Right cardiac atrium (tissue), 5 donors: ENCODE measurements at places on chromosomes 6 and 20. TPM values are rescaled to one million over a fixed set of nuclear protein-coding genes. Genes with fewer than 3 reads are reported as not detected.

ZBTB24 gene
- 3.5 TPM for total RNA-seq

OR2H1 gene
- not detected for total RNA-seq

ESR1 gene
- 2.5 TPM for total RNA-seq

TBXT gene
- total RNA-seq = not detected

GSTA2 gene
- not detected for total RNA-seq

PCNA gene
- total RNA-seq = 22.4 TPM

ADGB gene
- not detected for total RNA-seq

TMEM170B gene
- 5.5 TPM for total RNA-seq

DTD1 gene
- total RNA-seq = 10.5 TPM

GRIK2 gene
- 10.4 TPM for total RNA-seq

SIRPA gene
- total RNA-seq = 29.0 TPM

TRIM15 gene
- not detected for total RNA-seq

GRCh38 chr6:17098538-17098937 lies 3.3 kb upstream of the STMND1 start:
- DNase-seq = no peak

DNA sequence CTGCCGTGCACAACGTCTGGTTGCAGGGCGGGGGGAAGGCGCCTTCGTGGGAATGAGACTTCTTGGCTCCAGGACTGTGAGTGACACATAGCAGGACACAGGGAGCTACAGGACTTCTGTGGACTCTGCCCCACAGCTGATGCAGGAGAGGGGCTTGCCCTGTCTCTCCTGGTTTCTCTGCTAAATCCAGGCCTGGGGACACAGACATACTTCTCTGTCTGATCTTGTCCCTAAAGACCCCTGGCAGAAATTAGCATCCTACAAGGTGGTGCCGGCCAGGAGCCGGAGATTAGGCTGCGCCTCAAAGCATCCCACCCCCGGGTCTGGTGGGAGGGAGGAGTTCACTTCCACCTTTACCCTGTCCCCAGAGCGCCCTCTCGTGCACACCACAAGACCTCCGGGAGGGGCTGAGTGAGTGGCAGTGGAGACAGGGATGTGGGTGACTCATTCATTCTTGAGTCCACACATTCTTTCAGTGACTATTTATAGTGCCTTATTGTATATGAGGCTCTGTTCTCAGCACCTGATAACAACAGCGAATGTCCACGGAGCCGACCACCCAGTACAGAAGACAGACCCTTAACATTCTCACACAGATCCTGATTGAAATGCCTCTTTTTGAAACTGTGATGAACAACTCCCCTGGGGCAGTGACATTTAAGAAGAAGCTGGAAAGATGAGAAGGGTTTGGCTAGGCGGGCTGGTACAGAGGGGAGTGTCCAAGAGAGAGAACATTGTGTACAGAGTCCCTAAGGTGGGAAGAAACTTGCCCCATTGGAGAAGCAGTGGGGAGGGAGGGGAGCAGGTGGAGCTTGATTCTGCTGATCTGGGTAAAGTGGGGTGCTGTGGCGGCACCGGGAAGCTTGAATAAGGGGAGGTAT lies 39.0 kb downstream of the GMPR start:
- peak; percentile 71 for DNase-seq

DNA sequence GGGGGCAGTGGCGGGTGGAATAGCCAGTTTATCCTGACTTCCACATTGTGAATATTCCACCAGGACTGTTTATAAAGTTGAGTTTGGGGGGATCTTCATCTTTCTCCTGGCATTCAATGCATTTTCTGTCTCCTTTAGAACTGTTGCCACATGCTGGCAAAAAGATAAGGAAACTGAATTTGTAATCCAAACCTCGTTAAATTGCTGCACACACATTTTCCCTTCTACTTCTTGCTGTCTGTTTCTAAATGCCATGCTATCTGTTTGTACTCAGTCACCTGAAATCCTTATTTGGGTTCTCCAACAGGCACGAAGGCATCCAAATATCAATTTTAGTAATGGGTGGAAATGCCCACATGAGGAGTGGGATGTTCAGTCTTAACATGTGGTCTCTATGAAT lies 180.2 kb upstream of the CCN2 start:
- no peak for DNase-seq

DNA sequence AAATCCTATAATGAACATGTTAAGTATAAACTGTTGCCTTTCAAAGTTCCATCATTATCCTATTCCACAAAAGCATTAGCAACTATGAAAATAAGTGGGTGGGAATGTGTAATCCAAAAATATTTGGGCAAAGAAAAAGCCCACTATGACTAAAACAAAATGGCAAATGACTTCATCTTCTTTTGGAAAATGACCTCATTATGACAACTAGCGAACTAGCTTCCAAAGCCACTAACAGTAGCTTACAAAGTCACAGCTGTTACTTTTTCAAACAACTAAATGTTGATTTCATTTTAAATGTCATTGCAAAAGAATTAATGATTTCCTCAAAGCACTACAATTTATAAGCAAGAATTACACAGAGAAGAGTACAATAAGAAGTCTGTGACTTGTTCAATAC lies 49.8 kb upstream of the RUNX2 start:
- DNase-seq = no peak

DNA sequence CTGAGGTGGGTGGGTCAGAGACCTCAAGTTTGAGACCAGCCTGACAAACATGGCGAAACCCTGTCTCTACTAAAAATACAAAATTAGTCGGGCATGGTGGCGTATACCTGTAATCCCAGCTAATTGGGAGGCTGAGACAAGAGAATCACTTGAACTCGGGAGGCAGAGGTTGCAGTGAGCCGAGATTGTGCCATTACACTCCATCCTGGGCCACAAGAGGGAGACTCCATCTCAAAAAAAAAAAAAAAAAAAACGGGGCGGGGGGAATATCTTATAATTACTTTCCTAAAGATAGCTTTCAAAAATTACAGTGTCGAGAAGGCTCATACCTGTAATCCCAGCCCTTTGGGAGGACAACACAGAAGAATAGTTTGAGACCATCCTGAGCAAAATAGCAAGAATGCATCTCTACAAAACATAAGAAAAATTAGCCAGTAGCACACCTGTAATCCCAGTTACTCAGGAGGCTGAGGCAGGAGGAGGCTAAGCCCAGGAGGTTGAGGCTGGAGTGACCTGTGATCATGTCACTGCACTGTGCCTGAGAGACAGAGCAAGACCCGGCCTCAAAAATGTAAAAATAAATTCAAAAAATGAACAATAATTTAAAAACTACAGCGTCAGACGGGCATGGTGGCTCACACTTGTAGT lies 25.8 kb downstream of the CBFA2T2 start:
- DNase-seq = no peak

- DNase-seq = no peak
These were observed 50.1 kb downstream of the NUP153 start for GRCh38 chr6:17656644-17657043.

DNA sequence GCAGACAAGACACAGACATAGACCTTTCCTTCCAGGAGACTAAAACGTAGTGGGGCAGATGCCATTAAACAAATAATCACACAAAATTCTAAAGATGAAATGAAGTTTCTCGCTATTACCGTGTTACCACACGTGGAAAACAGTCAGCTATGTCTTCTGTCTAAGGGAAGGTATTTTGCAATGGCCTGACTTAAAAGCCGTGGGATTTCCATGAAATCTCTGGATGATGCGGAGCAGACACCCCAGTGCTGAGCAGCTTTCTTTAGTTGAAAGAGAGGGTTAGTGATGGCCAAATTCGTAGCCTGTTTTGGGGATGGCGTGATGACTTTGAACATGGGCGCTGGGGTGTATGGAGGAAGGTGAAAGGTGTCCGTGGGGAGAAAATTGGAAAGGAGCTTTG lies 281.8 kb downstream of the NRN1 start:
- DNase-seq = no peak

DNA sequence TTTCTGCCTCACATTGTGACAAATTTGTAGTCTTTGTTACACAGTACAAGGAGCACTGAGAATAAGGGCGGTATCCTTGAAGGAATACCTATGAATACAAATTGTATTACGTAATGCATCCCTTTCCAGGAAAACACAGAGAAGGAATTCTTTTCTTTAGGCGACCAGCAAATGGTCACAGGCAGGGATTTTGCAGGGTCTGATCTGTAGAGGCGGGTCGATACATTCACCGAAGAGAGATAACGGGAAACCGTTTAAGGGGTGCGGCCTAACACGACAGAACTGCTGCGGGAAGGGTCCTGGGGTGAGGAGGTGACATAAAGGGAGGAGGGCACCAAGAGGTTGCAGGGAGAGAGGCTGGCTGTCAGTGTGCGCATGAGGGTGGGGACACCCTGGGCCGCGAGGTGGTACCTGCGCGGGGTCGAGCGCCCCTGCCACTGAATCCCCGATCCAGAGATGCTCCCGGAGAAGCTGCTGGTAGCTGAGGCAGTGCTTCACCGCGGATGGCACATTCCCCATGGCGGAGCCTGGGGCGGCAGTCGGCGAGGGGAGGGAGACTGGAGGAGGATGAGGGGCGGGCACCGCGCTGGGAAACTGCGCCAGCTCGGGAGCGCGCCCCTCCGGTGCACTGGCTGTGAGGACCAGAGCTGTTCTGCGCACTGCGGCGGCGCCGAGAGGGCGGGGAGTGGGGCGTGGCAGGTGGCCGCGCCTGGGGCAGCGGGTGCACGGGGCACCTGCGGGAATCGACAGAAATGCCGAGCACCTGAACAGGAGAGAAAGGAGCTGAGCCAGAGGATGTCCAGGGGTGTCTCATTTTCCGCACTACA lies at the start of gene HMGCLL1:
HMGCLL1 (minus strand) TSS at position 656 of the 827 bp plus-strand sequence; CDS start at position 519, 137 bp downstream.
- peak; percentile 87 for DNase-seq

DNA sequence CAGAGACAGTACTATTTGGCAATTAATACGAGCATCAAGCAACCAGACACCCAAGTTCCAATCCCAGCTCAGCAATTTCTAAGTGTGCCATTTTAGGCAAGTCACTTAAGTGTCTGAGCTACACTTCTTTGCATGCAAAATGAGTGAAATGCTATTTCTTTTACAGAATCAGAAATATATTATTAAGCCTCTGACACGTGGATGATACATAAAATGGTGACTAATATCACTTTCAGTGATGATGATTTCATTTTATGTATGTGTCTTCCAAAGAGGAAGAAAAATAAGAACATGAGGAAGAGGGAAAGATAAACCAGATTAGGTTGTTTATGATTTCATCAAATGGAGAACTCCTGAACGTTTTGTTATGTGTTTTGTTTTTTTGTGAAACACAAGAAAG lies 158.6 kb downstream of the TSHZ2 start:
- no peak for DNase-seq

GRCh38 chr6:14921878-14922671 lies 323.8 kb upstream of the JARID2 start:
- DNase-seq = no peak

DNA sequence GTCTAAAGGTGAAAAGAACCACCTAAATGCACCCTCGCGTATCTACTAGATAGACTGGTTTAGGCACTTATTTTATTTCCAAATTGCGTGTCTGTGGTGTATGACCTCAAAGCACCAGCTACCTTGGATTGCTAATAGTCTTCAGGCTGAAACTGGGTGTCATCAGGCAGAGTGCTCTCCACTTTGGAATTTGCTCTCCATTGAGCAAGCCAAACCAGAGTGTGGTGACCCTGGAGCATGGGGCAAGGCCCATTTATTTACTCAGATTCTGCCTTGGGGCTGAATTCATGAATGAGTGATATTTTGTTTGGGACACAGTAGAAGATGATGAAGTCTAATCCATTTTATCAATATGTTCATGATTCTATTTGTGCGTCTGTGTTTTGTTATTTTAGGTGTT lies 812.8 kb upstream of the SLC35B3 start:
- DNase-seq = no peak

DNA sequence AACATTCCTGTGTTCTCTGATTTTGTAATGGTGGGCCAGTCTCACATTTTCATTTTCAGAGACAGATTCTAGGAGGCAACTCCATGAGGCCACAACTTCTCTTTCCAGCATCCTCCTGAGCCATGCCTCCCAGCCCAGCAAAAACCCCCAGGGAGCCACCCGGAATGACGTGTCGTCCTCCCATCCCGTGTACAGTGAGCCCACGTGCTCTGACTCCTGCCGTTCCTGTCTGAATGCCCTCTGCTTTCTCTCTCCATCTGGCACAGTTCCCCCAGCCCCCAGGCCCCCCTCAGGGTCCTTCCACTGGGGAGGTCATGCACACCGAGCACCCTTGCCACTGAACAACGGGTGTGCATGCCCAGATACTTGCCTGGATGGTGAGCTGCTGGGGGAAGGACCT lies 38.0 kb downstream of the C20orf203 start:
- no peak for DNase-seq

DNA sequence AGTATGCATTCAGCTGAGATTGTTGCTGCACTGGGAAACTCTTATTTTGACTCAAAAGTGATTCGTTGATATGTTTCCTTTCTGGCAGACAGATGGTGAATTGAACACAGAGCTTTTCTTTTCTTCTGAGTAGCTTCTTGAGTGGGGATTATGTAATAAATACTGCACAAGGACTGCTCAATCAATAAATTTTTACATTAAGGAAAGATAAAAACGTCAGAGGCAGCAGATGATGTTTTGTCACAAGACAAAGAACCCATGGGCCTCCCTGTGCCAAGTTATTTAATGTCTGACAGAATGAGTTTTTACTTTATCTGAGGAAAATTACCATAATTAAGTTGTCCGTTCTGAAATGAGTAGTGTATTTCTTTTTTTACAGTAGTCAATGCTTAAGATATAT lies 460.3 kb downstream of the UTRN start:
- DNase-seq = no peak

DNA sequence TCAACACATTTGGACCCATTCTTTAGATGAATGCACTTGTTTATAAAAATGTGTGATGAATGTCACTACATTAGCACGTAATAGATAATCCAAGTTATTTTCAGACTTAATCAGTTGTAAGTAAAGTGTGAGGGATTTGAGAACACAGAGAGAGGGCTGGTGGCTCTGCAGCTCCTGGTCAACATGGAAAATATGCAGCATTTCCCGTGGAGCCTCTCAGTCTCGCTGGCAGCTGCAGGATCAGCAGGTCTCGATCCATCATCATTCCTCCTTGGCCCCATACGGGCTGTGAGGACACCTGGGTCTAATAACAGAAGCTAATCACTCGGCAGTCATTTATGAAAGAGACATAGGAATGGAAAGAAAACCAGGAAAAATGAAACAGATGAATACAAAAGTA lies 390.2 kb downstream of the PRKN start:
- no peak for DNase-seq

DNA sequence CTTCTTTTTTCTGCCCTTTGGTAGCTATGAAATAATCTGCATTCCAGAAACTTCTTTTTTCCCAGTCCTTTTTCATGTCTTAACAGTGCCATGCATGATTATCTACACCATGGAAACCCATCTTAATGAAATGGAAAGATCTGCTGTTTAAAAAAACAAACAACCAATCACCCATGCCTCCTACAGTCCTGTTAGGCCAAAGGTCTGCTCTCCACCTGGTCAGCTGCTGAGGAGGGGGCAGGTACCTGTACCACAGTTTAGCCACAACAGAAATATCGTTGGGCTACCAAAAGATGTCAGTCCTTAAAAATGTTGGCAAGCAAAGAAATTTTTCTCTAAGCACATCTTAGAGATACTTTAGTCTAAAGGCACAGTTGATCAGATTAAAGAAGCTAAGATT lies 112.6 kb downstream of the SLC16A10 start:
- DNase-seq = no peak

DNA sequence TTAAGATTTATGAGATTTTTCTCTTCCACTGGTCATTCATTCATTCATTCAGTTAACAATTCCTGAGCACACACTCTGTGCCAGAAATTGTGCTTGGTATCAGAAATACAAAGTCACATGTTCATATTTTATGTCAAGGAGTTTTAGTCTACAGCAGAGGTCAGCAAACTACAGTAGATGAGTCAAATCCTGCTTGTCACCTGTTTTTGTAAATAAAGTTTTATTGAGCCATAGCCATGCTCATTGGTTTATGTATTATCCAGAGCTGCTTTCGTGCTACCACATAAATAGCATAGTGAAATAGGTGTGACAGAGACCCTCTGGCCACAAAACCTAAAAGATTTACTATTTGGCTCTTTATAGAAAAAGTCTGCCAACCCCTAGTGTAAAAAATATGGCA lies 46.8 kb downstream of the THEMIS start:
- no peak for DNase-seq
